Sciatic nerve (tissue), 2 donors: ENCODE measurements at places on chromosomes 12 and 14.

- no peak for DNase-seq
Observed at GRCh38 chr12:54036620-54037359, 3.9 kb downstream of the HOXC5 start.

GRCh38 chr12:105476616-105477015 lies 146.1 kb downstream of the C12orf75 start:
- DNase-seq, result no peak

GRCh38 chr12:120500581-120500980 lies 4.7 kb downstream of the DYNLL1 start:
- DNase-seq, result no peak

- DNase-seq, result no peak
Observed at GRCh38 chr14:102170061-102170460, 30.4 kb downstream of the WDR20 start.

GRCh38 chr12:95474660-95474958 lies 657 bp downstream of the METAP2 start:
- no peak for DNase-seq

DNA sequence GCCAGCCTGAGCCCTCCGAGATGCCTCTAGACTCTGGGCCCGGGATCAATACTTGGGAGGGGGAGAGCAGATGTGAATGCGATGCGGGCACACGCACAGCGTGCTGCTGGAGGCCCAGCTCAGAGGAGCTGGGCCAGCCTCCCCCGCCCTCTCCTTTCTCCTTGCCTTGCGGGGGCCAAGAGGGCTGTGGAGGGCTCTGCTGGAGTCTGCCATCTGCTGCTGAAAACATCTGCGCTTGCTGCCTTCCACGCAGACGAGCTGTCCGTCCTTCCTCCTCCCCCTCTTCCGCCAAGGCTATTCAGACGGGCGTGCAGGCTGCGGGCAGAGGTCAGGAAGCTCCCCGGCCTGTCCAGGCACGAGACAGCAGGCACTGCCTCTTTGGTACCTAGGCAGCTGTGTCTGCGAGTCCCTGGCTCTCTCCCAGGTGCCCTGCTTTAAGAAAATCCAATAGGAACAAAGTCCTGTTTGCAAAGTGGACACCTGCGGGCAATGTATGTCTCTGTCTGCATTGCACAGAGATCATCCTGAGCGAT lies 75.2 kb downstream of the SPRING1 start:
- DNase-seq, result no peak
